ENCODE measurements at places on chromosomes 13 and 19.

DNA sequence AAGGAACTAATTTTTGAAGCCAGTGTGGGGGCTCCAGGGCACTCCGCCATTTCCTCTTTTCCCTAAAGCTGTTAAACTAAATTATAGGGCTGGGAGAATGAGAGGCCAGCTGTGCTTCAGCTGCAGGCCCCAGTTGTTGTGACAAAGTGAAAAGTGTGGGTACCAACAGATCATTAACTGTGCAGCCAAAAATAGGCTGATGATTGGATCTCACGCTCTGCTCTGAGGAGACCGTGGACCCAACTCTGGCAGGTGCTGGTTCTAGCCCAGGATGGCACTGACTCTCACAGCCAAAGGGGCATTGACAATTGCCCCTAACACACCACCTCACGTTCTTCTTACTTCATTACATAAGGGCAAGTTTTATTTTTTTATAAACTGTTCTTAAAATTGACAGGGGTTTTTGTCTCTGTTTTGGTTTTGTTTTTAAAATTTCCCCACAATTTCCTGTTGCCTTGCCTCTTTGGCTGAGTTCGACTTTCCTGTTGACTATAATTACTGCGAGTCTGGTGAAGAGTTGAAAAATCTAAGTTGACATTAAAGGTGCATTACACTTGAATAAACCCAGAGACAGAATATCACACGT is 391.0 kb downstream of the FGF9 start:
- no peak for DNase-seq

DNA sequence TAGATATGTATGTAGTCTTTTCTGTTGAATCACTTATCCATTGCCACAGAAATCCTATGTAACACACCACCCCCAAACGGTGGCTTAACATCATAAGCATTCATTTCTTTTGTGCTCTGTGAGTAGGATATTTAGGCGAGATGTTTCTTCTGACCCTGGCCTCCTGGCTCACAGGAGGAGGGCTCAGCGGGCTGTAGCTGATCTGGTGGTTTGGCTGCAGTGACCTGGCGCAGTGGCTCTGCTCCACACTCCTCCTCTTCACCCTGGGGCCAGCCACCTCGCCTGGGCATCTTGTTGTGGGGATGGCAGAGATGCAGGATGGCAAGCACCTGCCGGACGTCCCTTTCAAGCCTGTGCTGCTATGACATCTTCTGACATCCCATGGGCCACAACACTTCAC is 147.1 kb upstream of the IRS2 start:
- DNase-seq, result peak; percentile 43

- DNase-seq, result no peak
Observed at GRCh38 chr19:13583114-13583513, 76.8 kb upstream of the CACNA1A start.

DNA sequence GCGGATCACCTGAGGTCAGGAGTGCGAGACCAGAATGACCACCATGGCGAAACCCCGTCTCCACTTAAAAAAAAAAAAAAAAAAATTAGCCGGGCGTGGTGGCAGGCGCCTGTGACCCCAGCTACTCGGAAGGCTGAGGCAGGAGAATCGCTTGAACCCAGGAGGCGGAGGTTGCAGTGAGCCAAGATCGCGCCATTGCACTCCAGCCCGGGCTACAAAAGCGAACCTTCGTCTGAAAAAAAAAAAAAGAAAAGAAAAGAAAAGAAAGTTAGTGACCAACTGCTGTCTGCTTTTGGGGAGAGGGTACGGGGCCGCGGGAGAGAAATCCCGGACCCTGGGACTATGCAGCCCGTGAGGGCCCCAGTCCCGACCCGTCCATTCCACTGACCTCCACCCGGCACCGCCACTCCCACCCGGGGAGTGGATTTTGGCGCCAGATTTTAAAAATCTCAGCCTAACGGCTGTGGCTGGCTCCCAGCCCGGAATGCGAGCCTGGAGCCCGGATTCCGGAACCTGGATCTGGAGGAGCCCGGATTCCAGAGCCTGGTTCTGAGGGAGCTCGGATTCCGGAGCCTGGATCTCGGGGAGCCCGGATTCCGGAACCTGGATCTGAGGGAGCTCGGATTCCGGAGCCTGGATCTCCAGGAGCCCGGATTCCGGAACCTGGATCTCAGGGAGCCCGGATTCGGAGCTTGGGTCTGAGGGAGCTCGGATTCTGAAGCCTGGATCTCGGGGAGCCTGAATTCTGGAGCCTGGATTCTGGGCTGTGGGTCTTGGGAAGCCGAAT is 6.1 kb upstream of the LMNB2 start:
- peak; percentile 99 for DNase-seq

DNA sequence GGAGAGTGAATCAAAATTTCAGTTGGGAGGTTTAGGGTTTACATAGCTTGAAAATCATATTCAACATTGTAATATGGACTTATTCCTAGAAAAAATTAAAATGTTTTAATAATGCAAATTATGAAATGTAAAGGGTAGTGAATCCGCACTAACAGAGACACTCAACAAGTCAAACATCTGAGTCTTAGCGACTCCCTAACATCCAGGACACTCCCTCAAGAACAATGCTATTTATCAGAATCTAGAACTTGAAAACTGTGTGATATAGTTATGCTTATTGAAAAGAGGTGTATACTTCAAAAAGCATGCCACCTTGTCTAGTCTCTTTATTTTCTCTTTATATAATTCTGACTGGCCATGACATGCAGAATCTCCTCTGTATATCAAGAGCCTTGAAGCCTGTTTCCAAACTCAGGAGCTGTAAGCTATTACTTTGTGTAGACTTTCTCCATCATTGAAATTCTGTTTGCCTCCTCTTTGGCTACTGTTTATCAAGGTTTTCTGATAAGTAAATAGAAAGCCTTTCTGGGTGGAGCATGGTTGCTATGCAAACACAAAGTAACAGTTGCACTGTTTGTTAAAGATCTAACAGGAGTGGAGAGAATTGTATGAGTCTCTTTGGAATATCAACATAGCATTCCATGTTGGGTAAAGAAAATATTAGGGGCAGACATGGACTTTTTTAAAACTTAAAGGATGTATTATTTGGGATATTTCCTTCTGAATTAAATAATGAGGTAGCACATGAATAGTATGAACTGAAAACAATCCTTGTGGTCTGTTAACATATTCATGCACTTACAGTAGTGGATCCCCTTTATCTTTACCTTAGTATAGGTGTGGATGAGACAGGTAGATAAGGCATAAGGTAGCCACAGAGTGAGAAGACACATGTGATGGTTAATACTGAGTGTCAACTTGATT is 56.4 kb upstream of the MBNL2 start:
- no peak for DNase-seq

GRCh38 chr13:40666045-40666932 is at the start of gene FOXO1:
Gene FOXO1, minus strand, starts transcription at chr13:40666641. Its CDS starts 429 bp downstream, at chr13:40666212.
- peak; percentile 80 for DNase-seq

DNA sequence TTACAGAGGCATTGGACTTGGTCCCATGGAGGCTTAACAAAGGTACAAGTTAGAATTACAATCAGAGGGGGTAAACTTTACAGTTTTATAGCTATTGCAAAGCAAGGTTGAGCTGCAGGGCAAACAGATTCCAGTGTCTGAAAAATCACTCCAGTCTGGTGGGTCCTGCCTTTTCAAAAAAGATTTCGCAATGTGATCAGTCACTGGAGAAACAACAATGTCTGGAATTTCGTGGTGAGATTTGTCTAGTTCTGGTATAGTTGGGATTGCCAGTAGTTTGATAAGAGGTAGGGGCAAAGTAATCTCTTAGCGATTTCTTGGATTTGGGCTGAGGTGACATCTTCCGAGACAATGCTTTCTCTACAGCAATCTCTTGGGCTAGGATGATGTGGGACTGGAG is 1198.2 kb upstream of the PCDH9 start:
- DNase-seq, result no peak

DNA sequence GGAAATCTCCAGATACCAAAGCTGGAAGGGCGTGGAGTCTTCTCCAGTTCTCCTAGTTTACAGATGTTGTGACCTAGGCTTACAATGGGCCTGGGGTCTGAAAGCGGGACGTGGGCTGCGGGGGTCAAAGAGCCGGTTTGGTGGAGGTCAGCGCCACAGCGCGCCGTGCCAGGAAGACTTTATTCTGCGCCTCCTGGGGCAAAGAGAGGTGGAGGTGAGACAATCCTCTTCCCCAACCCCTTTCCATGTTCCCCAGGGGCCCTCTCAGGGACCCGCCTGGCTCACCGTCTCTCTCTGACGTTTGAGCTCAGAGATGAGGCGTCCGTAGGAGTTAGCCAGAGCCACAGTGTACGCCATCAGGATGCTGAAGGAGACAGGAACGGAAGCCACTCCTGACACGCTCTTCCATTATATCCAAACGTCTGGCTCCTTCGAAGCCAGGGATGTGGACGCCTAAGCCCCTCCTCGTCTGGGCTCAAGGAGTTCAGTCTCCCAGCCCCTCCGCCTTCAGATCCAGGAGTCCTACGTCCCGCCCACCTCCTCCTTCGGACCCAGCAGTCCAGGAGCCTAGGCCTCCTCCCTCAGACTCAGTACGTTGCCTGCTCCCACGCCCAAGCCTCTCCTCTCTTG is 776 bp upstream of the LENG1 start:
- no peak for DNase-seq

GRCh38 chr13:102550507-102550906 is 46.3 kb upstream of the TPP2 start:
- no peak for DNase-seq

GRCh38 chr19:6020166-6020882 is 42.4 kb upstream of the RANBP3 start:
- DNase-seq, result no peak

DNA sequence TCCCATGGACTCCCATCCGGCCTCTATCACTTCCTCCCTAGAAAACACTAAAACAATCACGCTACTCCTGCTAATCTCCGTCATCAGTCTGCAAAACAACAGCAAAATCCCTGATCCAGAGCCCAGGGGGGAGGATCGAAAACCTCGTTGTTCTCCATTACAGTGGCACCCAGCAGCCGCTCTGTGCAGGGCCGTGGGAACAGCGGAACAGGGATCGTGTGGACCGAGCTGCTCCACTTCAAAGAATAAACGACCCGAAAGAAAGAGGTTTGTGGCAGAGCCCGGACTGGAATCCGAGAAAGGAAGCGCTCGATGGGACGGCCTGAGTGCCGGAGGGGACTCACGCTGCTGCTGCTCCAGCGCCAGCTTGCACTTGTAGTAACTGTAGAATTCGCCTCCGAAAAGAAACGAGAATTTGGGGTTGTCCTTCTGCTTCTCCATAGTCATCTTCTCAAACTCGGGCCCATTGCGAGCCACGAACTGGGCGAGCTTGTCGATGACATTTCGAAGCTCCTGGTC is 652 bp downstream of the CHERP start:
- peak; percentile 17 for DNase-seq

DNA sequence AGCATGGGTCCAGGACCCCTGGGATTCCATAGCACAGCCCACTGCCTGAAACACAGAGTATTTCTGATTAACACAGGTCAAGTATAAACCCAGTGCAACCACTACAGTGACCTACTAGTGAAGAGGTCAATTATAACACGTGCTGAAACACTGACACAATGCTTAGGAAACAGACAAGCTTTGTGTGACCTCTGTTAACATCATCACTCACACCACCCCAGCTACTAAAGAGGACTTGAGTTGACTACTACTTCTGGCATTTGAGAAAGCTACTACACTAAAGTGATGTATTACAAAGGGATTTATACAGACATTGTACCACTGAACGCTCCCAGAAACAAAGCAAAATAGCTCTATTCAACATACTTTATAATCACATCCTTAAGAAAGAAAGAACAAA is 1935.9 kb upstream of the PCDH20 start:
- no peak for DNase-seq

DNA sequence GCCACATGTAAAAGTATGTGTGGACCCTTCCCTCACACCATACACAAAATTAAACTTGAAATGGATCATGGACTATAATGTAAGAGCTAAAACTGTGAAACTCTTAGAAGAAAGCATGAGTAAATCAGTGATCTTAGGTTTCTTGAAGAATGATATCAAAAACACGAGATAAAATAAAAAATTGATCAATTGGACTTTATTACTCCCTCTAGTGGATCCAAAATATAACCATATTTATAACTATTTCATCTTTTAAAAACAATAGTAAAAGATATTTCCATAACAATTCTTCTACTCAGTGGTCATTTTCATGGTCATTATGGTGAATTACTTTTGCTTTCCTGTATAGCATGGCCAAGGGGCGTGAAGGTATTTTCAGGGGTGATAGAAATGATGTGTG is 174.6 kb upstream of the LSM14A start:
- DNase-seq, result no peak

DNA sequence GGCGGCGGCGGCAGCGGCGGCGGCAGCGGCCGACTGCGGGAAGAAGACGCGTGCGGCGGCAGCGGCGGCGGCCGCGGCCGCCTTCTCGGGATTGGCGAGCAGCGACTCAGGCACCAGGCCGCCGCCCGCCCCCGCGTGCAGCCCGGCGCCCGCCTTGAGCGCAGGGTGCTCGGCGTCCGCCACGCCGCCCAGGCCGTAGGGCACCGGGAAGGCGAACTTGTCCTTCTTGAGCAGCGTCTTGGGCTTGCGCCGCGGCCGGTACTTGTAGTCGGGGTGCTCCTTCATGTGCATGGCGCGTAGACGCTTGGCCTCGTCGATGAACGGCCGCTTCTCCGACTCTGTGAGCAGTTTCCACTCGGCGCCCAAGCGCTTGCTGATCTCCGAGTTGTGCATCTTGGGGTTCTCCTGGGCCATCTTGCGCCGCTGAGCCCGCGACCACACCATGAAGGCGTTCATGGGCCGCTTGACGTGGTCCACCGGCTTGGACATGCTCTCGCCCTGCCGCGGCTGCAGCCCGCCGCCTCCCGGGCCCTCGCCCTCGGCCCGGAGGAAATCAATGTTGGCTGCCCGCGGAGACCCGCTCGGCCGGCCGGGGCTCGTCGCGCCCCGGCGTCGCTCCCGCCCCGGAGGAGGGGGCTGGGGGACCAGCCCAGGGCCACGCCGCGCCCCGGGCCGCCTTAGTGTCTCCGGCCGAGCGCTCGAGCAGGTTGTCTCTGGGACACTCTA is 621 bp downstream of the SOX21 start:
- DNase-seq, result peak; percentile 13

DNA sequence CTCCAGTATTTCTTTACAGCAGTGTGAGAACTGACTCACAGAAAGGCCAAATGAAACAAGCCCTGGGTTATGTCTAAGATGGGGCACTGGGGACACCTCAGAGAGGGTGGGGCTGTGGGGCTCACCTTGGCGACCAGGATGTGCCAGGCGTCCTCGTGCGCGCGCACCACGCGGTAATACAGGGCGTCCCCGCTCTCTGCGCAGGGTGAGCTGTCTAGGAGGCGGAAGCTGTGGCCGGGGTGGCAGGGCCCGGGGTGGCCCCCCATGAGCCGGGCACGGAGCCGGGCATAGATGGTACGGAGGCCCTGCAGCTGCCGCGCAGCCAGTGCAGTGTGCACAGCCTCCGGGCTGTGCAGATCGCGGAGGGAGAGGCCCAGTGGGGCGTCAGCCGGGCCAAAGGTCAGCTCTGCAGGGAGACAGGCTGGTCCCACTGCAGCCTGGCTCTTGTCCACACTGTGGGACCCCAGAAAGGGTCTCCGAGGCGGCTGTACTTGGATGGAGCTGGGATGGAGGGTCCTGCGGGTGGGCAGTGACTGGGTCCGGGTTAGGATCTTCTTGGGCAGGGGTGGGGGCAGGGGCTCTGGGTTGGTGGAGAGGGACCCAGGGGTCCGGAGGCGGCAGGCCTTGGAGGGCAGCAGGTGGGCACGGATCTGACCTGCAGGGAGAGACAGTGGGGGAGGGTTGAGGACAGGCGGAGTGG is 3.4 kb downstream of the PEAK3 start:
- no peak for DNase-seq

GRCh38 chr13:76724421-76724820 is 161.8 kb downstream of the KCTD12 start:
- no peak for DNase-seq
